HFFc6 (cell line): ENCODE measurements at places on chromosomes 3 and 15. TPM values are rescaled to one million over a fixed set of nuclear protein-coding genes. Genes with fewer than 3 reads are reported as not detected.

SERPINI1 gene
- 2.0 to 6.2 TPM (median 4.3 TPM) in 3 replicates for total RNA-seq

VGLL3 gene
- total RNA-seq, result 136 and 142 TPM in 2 replicates

GNB4 gene
- 38.4 to 47.4 TPM (median 42.0 TPM) in 3 replicates for total RNA-seq

TRIM71 gene
- total RNA-seq, result not detected in 3 replicates

HACD2 gene
- total RNA-seq, result 56.6 and 78.5 TPM in 2 replicates

ALDH1A3 gene
- total RNA-seq, result 0.50 and 1.7 TPM in 2 replicates

RHCG gene
- total RNA-seq, result not detected in 2 replicates

IL16 gene
- not detected in 3 replicates for total RNA-seq

CCDC39 gene
- total RNA-seq, result not detected in 3 replicates

DNA sequence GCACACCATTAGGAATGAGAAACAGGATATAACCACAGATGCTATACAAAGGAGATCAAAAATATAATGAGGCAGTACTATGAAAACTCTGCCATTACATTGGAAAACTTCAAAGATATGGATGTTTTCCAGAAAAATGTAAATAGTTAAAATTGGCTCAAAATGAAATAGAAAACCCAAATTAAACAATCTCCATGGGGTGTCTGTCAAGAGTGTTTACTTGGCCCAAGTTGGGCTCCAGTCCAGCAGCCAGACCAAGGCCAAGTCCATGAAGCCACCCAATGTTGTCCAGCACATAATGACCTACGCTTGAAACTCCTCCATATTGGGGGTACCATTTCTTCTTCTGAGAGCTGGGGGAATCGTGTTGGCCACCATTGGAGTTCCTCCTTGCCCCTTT, 37.1 kb downstream of the CTXND1 start:
- peaks cover 12% of the 10 kb centered on the region for H3K27me3 ChIP-seq
- H3K36me3 ChIP-seq, result peaks cover 7% of the 10 kb centered on the region; the same call in 1 of the 2 replicates
- no peak overlapping the region for H3K27ac ChIP-seq
- no peak overlapping the region for H3K4me3 ChIP-seq
- H3K4me1 ChIP-seq, result no peaks in the 10 kb centered on the region

- peaks cover 65% of the 10 kb centered on the region for H3K36me3 ChIP-seq
- H3K27me3 ChIP-seq, result no peaks in the 10 kb centered on the region
- no peaks in the 10 kb centered on the region for H3K4me1 ChIP-seq
- H3K4me3 ChIP-seq, result no peak overlapping the region
- DNase-seq, result no peak
Observed at GRCh38 chr15:90489944-90490343, 39.8 kb upstream of the CRTC3 start.

DNA sequence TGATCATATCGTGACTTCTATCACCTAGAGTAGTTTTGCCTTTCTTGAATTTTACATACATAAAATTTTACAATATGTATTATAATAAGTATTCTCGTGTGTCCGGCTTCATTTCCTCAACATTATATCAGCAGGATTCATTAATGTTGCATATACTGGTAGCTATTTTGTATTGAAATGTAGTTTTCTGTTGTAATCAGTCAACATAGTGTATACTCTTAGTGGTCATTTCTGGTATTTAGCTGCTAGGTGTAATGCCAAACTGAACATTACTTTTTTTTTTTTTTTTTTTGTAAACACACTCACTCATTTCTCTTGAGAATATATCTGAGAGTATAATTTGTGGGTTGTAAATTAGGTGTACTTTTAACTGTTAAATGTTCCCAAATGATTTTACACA, 70.1 kb downstream of the CGNL1 start:
- H3K27me3 ChIP-seq, result peaks cover 6% of the 10 kb centered on the region
- H3K36me3 ChIP-seq, result no peaks in the 10 kb centered on the region
- no peak overlapping the region for H3K4me3 ChIP-seq
- H3K27ac ChIP-seq, result no peak overlapping the region
- no peak for DNase-seq

DNA sequence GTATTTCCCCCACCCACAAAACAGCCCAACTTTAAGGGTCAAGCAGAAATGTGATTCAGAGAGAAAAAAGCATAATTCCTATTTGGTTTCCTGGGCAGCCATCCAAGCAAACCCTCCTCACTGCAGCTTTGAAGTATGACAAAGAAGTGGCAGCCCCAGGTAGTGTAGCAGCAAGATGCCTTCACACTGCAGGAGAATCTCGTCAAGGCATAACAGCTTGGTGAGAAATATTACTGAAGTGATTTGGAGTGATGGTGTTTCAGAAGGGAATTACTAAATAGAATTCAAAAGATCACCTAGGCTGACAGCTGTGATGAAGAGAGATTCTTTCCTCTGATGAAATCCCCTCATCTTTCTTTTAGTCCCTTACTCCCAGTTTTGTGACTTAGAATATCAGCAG, 173.9 kb downstream of the PYDC2 start:
- H3K36me3 ChIP-seq, result no peaks in the 10 kb centered on the region
- no peaks in the 10 kb centered on the region for H3K4me1 ChIP-seq
- DNase-seq, result no peak
- H3K27ac ChIP-seq, result no peak overlapping the region

DNA sequence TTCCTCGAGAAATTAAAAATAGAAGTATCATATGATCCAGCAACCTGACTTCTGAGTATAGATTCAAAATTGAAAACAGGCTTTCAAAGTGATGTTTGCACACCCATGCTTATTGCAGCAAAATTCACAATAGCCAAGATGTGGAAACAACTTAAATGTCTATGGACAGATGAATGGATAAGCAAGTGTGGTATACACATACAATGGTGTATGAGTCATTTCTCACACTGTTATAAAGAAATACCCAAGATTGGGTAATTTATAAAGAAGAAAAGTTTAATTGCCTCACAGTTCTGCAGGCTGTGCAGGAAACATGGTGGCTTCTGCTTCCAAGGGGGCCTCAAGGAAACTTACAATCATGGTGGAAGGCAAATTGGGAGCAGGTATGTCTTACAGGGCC, 100.8 kb downstream of the KLF13 start:
- no peak overlapping the region for H3K4me3 ChIP-seq
- H3K4me1 ChIP-seq, result no peaks in the 10 kb centered on the region
- peaks cover 2% of the 10 kb centered on the region for H3K27me3 ChIP-seq
- DNase-seq, result no peak
- no peak overlapping the region for H3K27ac ChIP-seq

GRCh38 chr3:8550611-8551010, 49.0 kb downstream of the LMCD1 start:
- no peak for DNase-seq
- peaks cover 5% of the 10 kb centered on the region for H3K27me3 ChIP-seq
- peaks cover 13% of the 10 kb centered on the region for H3K4me1 ChIP-seq
- H3K36me3 ChIP-seq, result no peaks in the 10 kb centered on the region
- H3K27ac ChIP-seq, result no peak overlapping the region
- no peak overlapping the region for H3K4me3 ChIP-seq

DNA sequence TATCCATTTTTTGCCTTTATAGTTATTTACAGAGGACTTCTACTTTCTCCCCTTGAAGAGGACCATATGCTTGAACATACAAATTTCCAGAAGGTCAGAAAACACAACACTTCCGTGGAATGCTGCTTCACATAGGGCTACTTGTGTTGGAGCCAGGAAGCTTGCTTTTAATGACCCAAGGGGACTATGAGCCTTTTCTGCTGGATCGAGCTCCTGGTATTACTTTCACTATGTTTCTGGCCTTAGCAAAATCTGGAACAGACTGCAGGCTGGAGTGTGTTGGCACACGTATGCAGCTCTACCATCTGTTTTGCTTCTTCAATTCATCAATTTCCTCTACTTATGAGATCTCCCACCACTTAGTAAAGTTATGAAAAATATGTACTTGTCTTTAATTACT, 69.3 kb upstream of the CBLB start:
- H3K4me3 ChIP-seq, result peak overlapping the region; percentile 70
- H3K27ac ChIP-seq, result peak overlapping the region; percentile 75
- peaks cover 7% of the 10 kb centered on the region; the same call in 1 of the 2 replicates for H3K36me3 ChIP-seq
- DNase-seq, result peak; percentile 24
- H3K4me1 ChIP-seq, result peaks cover 40% of the 10 kb centered on the region
- H3K27me3 ChIP-seq, result no peaks in the 10 kb centered on the region

DNA sequence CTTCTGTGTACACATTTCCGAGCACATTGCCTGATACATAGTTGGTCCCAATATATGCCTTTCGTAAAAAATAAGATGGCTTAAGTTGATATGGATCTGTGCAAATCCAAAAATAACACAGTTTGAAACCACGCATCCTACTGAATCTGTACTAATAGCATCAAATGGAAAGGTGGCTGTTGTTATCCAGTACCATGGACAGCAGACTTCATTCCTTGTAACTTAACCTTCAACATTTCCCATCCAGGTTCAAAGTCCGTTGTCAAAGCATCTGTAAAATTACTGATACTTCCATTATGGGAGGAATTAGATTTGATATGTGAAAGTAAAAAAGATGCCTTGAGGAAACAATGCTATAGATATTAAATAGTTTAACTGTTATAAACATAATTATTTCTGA, 65.5 kb upstream of the C3orf49 start:
- no peaks in the 10 kb centered on the region for H3K4me1 ChIP-seq
- DNase-seq, result peak; percentile 3
- no peak overlapping the region for H3K27ac ChIP-seq
- H3K4me3 ChIP-seq, result no peak overlapping the region

DNA sequence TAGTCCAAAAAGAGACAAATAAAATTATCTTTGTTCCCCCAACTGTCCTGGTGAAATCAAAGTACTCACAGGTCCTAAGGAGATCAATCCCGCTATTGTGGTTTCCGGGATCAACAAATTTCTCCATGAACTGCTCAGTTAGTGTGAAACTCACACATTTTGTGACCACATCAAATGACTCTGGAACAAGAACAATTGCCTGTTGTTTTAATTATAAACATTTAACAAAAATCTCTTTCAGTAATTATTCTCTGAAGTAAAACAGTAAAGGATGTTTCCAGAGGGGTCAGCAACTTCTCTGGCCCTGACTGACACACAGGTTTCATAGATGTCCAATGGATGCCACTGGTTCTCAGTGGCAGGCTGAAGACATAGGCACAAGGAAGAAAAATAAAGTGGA, 3.9 kb downstream of the CLDND1 start:
- peaks cover 1% of the 10 kb centered on the region; the same call in 1 of the 2 replicates for H3K27me3 ChIP-seq
- no peak overlapping the region for H3K4me3 ChIP-seq
- peaks cover 32% of the 10 kb centered on the region for H3K4me1 ChIP-seq
- no peak for DNase-seq
- no peak overlapping the region for H3K27ac ChIP-seq

- H3K27me3 ChIP-seq, result peaks cover 7% of the 10 kb centered on the region
- H3K4me3 ChIP-seq, result peak overlapping the region; percentile 99
- H3K27ac ChIP-seq, result peak overlapping the region; percentile 53
- peaks cover 16% of the 10 kb centered on the region for H3K4me1 ChIP-seq
Observed at GRCh38 chr3:170867143-170867937, 2.7 kb downstream of the RPL22L1 start.

- H3K4me1 ChIP-seq, result peaks cover 18% of the 10 kb centered on the region
- H3K27me3 ChIP-seq, result peaks cover 8% of the 10 kb centered on the region
- H3K4me3 ChIP-seq, result no peak overlapping the region
- H3K36me3 ChIP-seq, result no peaks in the 10 kb centered on the region
- no peak for DNase-seq
Observed at GRCh38 chr15:23422099-23422945, 24.7 kb downstream of the GOLGA6L2 start.

GRCh38 chr3:170007031-170007663, 30.6 kb upstream of the GPR160 start:
- DNase-seq, result peak; percentile 12
- H3K4me3 ChIP-seq, result no peak overlapping the region
- H3K36me3 ChIP-seq, result no peaks in the 10 kb centered on the region
- peaks cover 24% of the 10 kb centered on the region for H3K4me1 ChIP-seq
- peaks cover 1% of the 10 kb centered on the region for H3K27me3 ChIP-seq
- H3K27ac ChIP-seq, result peak overlapping the region; percentile 40

GRCh38 chr15:93036951-93037819, 51.8 kb downstream of the RGMA start:
- H3K4me1 ChIP-seq, result no peaks in the 10 kb centered on the region
- H3K4me3 ChIP-seq, result peak overlapping the region; percentile 21; the same call in 1 of the 2 replicates
- H3K27ac ChIP-seq, result no peak overlapping the region
- DNase-seq, result no peak

GRCh38 chr3:153144779-153145178, 17.2 kb upstream of the RAP2B start:
- peak overlapping the region; percentile 51 for H3K27ac ChIP-seq
- H3K27me3 ChIP-seq, result no peaks in the 10 kb centered on the region; the same call in 1 of the 2 replicates
- H3K36me3 ChIP-seq, result no peaks in the 10 kb centered on the region
- peak; percentile 42 for DNase-seq
- peaks cover 70% of the 10 kb centered on the region for H3K4me1 ChIP-seq

- H3K4me3 ChIP-seq, result no peak overlapping the region
- H3K27ac ChIP-seq, result peak overlapping the region; percentile 57; the same call in 1 of the 2 replicates
- peaks cover 91% of the 10 kb centered on the region for H3K4me1 ChIP-seq
- peaks cover 42% of the 10 kb centered on the region for H3K36me3 ChIP-seq
- peaks cover 5% of the 10 kb centered on the region for H3K27me3 ChIP-seq
- no peak for DNase-seq
Observed at GRCh38 chr15:39869254-39869653, 50.8 kb downstream of the GPR176 start.

- H3K4me1 ChIP-seq, result peaks cover 91% of the 10 kb centered on the region
- peak overlapping the region; percentile 57 for H3K4me3 ChIP-seq
- H3K27ac ChIP-seq, result peak overlapping the region; percentile 93
- peaks cover 59% of the 10 kb centered on the region for H3K36me3 ChIP-seq
- peak; percentile 87 for DNase-seq
Observed at GRCh38 chr3:141421639-141422319, 53.5 kb downstream of the ZBTB38 start.

DNA sequence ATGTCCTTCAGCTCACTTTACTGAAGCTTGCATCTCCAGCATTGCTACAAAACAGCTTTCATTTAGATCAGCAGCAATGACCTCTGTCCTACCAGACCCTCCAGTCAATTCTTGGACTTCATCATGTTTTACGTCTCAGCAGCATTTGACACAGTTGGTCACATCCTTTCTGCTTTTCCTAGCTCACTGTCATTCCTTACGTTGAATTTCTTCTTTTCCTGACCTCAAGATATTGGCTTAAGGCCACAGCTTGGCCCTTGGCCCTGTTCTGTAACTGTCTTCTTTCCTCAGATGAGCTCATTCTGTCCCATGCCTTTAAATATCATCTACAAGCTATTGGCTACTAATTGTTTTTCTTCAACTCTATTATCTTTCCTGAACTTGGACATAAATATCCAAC, 576.2 kb upstream of the KCNMB2 start:
- no peak overlapping the region for H3K27ac ChIP-seq
- peaks cover 17% of the 10 kb centered on the region for H3K4me1 ChIP-seq
- no peaks in the 10 kb centered on the region; the same call in 1 of the 2 replicates for H3K27me3 ChIP-seq
- no peaks in the 10 kb centered on the region for H3K36me3 ChIP-seq
- no peak for DNase-seq
- no peak overlapping the region for H3K4me3 ChIP-seq

DNA sequence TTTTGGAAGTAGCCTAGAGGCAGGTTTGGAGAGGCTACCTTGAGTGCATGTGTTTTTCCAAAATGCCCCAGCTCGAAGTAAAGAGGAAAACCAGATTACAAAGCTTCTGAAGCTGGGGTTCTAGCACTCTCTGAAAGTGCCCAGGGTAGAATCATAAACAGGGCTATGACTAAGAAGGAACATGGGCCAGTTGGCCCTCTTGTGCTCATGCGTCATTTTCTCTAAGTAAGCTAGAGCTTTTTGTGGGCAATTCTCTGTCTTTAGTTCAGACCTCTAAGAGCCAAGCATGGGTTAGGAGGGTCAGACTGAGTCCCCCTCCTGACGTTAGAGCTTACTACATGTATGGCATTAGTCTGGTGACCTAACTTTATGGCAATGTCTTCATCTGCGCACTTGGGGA, 129.5 kb upstream of the UMPS start:
- no peak for DNase-seq
- H3K36me3 ChIP-seq, result no peaks in the 10 kb centered on the region
- H3K27me3 ChIP-seq, result peaks cover 38% of the 10 kb centered on the region
- no peak overlapping the region for H3K27ac ChIP-seq
- no peak overlapping the region for H3K4me3 ChIP-seq
